ENCODE measurements at places on chromosomes 12 and 14.

DNA sequence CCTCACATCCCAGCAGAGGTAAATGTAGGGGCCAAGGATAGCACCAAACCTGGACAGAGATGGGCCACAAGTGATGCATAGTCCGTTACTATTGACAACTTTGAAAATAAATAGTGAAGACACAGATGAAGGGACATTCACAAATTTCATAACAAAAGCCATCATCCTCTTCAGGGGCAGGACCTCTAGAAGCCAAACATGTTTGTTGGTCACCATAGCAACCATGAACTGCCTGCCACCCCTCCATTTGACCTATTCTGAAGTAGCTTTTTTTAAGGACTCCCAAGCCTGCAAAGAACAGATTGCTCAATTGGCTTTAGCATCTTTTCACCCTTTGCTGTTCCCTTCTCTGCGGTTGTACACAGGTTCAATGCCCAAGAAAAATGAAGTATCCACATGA is 35.7 kb upstream of the MDM1 start:
- peak; percentile 36 for DNase-seq

DNA sequence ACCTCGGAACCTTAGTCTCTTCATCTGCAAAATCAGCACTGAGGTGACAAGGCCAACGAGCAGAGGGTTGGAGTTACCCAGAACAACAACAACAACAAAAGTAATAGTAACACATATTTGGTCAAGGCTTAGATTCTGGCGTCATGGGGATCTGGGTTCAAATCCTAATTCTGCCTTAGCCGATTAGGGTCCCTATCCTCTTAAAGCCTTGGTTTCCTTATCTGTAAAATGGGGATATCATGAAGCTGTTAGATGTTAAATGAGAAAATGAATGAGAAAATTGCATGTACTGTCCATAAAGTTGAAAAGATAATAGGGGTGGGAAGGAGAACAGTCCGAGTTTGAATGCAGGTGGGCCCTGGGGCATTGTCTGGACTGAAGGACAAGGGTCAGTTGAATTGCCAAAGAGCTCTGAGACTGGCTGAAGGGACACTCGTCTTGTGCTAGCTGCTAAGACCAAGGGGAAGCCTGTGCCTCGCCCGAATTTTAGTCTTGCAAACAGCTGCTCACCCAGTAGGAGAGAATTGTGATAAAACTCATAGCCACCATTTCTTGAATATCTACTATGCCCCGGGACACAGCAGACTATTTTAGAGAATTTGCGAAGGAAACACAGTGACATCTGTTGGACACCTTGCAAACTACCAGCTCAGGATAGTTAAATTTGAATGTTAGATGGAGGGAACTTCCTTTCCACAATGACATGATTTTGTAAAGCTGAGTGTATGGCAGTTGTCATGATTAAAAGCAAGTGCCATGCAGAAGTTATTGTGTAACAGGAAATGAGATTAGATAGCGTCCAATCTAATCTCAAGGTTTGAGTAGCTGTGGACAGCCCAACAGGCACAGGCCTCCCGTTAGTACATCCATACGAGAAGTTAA is 6.8 kb upstream of the HNF1A start:
- DNase-seq = peak; percentile 78

- DNase-seq = no peak
Measured at GRCh38 chr12:126400831-126401230, 1335.6 kb downstream of the AACS start.

- no peak for DNase-seq
Measured at GRCh38 chr12:96014943-96015599, 18.9 kb upstream of the HAL start.

GRCh38 chr12:131895640-131896079 is 1.2 kb downstream of the ULK1 start:
- DNase-seq = no peak

DNA sequence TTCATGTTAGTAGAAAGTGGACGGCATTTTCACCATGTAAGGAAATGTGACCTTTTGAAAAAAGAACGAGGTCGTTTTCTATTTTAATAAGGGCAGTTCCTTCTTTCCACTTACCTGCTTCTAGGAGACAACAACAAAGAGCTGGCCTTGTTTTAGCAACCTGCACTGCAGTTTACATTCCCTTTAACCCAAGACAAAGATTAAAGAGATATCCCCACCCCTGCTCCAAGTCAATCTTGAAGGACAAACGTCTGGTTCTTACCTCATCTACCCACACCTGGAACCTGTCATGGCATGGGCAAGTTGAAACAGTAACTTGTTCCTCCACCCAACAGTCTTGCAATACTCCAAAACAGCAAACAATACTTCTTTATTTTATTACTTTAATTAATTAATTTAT is 32.7 kb downstream of the ZCCHC8 start:
- DNase-seq = no peak

- DNase-seq = no peak
Measured at GRCh38 chr12:67456431-67456901, 187.3 kb downstream of the CAND1 start.

DNA sequence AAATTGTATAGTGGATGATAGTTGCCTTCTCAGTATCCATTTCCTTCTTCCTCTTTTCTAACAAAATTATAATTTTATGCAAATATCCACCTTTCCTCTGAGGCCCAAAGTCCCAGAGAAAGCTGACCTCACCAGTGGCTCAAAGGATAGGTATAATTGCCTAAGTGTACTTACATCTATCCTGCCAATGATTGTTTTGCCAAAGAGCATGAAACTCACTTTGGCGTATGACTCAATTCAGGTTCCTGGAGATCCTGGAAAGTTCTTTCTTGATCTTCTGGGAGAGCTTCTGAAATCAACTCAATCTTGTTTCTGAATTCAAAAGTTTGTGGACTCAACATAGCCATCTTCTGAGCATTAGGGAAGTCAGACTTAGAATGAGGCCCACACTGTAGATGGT is 10.5 kb upstream of the RBM25 start:
- DNase-seq = no peak

GRCh38 chr12:108060903-108061302 is 68.2 kb upstream of the WSCD2 start:
- DNase-seq = no peak

DNA sequence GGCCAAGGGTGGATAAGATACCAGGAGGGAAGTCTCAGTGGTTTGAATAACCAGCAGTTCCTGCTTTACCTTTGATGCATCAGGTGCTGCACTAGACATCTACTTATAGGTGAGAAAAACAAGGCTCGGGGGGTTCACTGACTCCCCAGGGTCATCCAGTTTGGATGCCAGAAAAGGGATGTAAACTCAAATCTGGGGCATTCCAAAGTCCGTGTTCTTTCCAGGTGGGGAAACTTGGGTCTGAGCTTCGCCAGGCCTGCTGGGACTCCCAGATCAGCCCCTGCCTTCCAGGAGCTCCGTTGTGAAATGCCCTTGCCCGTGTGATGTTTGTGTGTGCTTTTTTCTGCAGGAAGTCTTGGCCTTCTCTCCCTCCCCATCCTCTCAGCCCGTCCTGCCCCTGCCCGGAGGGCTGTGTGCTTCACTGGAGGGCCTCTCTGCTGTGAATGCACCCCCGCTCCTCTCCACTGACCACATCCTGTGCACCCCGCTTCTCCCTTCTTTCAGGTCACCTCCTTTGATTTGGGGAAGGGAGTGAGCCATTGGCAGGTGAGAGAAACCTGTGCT is 42.1 kb downstream of the TSPAN9 start:
- no peak for DNase-seq

DNA sequence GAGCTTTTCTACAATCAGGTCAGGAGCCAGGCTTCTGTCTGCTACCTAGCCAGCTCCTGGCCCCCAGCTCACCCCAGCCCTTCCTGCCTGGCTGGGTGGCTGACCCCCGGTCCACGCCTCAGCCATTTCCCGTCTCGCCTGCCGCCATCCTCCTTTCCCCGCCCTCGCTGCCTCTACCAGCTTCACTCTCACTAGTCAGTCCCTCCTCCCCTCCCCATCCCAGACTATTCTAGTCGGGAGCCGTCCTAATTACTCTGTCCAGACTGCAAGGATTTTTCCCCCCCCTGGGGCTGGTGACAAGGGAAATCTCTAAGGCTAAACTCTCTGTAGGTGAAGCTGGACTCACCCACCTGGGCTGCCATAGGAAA is 825 bp downstream of the DHH start:
- DNase-seq = no peak

DNA sequence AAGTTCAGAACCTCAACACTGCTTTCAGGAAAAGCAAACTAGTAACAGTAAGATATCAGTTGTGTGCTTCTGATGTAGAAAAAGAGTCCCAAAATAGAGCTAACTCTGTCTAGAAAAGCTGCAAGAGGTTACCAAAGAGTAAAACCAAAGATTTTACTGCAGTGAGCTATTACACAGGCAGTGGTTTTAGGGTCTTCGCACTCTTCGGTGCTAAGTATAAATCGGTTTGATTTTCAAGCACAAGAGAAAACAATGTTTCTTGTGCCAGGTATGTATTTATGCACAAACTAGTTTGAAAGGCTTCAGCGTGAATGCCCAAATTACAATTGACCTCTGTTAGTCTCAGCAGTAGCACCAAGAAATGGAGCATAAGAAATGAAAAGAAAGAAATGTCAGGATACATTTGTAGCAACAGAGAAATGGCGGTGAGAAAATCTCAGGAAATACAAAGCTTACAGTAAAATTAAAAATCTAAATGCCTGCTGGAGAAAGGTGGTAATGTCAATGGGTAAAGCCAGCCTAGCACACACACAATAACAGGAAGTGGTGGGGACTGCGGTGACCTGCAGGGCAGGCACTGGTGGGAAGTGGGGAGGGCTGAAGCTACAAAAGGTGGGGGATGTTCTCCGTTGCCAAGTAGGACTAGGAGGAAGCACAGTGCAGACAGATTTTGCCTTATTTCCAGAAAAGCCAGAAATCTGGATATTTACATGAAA is 18.0 kb upstream of the DYRK2 start:
- peak; percentile 81 for DNase-seq

- DNase-seq = peak; percentile 37
Measured at GRCh38 chr12:130041983-130042812, 120.1 kb upstream of the FZD10 start.

DNA sequence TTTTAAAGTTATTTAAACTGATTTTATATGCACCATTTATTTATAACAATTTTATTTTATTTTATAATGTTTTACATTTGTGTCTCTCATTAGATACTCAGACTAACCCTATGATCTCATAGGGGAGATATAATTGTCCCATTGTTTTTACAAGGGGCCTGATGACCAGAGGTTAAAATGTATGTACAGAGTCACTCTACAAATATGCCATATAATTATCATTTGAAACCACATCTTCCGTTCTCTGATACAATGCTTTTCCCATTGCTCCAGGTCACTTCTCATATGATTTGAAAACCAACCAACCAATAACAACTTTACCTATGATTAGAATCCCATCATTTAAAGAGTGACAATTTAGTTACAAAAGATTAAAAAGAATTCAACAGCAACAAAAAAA is 137.8 kb downstream of the GPHN start:
- DNase-seq = no peak

- DNase-seq = no peak
Measured at GRCh38 chr14:72740966-72741825, 152.7 kb downstream of the DPF3 start.

DNA sequence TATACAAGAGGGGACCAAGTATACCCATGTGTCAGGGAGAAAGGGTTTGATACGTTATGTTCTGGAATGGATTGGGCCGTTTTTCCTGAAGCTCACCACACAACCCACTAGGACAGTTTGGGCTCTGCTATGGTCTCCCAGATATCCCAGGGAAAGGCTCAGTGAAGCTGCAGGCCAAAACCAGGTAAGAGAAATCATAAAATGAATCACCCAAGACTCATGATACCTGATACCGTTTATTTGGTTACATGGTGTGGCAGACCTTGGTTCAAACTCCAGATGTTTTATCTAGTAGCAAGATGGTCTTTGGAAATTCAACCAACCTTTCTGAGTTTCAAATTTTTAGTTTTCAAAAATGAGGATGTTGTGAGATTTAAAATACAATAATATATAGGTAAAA is 177.6 kb downstream of the C12orf75 start:
- DNase-seq = no peak

- no peak for DNase-seq
Measured at GRCh38 chr12:90449611-90450010, 505.4 kb downstream of the CCER1 start.

DNA sequence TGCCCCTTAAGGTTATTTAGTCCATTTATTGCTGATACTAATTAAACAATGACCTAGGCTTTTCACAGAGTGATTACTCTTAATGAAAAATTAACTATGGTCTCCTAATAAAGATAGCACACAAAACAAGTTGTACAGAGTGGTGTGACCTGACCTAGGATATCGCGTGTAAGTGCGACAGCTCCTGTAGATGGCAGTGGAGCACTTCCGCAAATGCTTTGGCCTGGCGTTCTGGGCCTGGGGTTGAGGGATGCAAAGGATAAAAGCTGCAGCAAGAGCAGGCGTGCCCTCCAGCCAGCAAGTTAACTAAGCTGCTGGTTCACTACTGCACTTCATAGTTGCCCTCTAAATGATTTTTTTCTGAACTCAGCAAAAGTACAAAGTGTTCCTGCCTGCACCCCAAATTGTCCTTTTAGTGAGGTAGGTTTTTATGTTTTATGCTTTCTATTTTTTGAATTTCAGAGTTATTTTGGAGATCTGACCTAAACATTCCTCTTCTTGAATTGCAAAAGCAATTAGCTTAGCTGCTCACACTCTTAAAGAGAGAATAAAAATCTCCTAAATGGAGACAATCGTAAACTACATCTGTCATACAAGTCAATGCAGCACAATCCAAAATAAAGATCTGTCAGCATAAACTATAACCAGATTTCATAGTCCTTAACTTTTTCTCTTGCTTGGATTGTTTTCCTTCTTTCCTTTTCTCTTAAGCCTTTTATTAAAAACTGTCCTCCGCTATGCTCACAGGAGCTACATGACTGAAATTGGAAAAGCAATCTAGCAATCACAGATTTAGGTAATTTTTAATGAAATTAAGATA is 379.6 kb downstream of the LRIG3 start:
- peak; percentile 27 for DNase-seq

- DNase-seq = no peak
Measured at GRCh38 chr12:129790331-129790730, 113.5 kb downstream of the TMEM132D start.

GRCh38 chr12:66004922-66005703 is 125.4 kb downstream of the LLPH start:
- DNase-seq = no peak

GRCh38 chr14:34582117-34582680 is 42.7 kb upstream of the EAPP start:
- no peak for DNase-seq

- no peak for DNase-seq
Measured at GRCh38 chr14:104339829-104340228, 201.4 kb downstream of the KIF26A start.

DNA sequence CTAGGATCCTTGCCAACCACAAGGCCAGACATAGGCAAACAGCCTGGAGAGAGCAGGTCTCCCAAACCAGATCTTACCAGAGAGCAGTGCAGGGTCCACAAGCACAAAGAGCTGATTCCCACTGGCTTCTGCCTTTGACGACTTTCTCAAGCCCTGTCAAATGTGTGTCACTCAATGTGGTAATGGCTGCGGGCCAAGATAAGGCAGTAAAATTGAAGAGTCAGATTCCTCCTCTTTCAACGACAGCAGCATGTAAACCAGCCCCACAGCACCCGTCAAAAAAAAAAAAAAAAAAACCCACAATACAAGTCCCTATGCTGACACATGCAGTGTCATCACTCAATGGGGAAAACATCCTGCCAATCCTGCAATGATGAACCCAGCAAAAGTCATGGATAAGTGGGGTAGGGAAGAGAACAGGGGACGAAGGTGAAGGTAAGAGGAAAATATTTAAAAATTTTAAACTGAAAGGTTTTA is at the start of gene STON2:
TSS of gene STON2 (minus strand) at position 123 of the 477 bp plus-strand sequence. CDS start 1,942 bp downstream, outside the sequence.
- peak; percentile 49 for DNase-seq

- DNase-seq = no peak
Measured at GRCh38 chr12:124440841-124441381, 126.5 kb downstream of the NCOR2 start.

All from activated CD4-positive, alpha-beta T cell treated with anti-CD3 and anti-CD28 coated beads, Interleukin-2, Interleukin-4, amounts not matched to agents 100 ng/mL and 50 ng/mL, durations not matched to agents 16 hours and 8 hours (primary cell).